SIG-M5 (cell line): ENCODE measurements at places on chromosomes 7 and 10.

GRCh38 chr7:127979728-127980126 lies 51.5 kb downstream of the LRRC4 start:
- DNase-seq: no peak

DNA sequence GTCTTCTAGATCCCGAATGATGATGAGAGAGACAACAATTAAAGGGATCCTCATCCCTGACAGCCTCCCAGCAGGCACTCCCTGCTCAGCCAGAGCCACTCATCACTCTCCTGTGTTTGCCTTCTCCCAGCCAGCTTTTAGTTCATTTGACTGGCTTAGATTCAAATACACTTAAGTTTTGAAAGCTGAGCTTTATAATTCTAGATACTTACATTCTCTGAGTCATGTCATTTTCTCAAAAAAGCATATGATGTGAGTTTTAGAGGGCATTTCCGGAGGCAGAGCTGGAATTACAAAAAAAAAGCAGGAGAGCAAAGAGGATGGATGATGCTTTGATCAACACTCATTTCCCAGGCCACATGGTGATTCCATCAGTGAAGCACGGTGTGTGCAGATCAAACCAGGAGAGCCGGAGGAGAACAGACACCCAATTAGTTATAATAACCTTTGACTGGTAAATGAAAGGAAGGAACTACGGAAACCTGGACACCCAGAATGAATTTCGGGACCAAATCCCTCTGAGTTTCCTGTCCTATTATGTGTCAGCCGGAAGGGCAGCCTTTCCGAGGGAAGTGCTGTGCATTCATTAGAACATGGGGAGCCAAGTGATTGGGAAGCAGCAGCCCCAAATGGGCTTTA lies 81.5 kb upstream of the HPS1 start:
- no peak for DNase-seq

DNA sequence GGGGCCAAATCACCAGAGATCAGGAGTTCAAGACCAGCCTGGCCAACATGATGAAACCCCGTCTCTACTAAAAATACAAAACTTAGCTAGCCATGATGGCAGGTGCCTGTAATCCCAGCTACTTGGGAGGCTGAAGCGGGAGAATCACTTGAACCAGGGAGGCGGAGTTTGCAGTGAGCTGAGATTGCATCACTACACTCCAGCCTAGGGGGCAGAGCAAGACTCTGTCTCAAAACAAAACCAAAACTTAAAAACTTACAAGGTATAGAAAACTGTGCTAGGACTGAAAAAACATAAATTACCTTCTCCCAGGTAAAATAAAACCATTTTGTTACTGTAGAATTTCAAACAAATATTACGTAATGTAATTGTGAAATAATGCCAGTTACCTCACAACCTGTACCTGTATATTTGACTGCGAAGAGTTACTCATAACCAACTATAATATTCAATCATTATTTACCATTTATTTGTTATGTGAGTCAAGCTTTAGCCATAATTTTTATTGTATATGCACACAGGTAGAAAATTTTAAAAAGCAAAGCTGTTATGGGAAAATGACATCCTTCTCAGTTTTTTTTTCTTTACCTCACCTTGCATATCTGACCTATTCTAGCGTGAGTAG lies 180.9 kb downstream of the SEMA3A start:
- no peak for DNase-seq

DNA sequence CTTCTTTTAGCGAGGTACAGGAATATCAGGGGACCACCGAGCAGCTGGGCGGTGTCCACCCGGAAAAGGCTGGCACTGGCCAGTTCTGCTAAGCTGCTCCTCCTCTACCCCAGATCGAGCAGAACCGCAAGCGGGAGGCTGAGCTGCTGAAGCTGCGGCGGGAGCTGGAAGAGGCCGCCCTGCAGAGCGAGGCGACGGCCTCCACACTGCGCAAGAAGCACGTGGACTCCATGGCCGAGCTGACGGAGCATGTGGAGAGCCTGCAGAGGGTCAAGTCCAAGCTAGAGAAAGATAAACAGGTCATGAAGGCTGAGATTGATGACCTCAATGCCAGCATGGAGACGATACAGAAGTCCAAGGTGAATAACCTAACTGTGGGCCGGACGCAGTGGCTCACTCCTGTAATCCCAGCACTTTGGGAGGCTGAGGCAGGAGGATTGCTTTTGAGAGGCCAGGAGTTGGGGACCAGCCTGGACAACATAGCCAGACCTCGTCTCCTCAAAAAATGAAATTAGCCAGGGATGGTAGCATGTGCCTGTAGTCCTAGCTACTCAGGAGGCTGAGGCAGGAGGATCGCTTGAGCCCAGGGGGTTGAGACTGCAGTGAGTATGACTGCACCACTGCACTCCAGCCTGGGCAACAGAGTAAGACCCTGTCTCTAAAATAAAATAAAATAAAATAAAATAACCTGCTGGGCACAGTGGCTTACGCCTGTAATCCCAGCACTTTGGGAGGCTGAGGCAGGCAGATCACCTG lies 15.3 kb downstream of the MYH16 start:
- no peak for DNase-seq

DNA sequence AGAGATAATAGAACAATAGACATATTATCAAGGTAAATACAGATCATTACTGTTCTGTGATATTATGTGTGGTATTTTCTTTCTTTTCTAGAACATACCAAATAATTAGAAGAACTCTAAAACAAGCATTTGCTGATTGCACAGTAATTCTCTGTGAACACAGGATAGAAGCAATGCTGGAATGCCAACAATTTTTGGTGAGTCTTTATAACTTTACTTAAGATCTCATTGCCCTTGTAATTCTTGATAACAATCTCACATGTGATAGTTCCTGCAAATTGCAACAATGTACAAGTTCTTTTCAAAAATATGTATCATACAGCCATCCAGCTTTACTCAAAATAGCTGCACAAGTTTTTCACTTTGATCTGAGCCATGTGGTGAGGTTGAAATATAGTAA lies 185.5 kb downstream of the CFTR start:
- no peak for DNase-seq

- DNase-seq: no peak
Observed at GRCh38 chr10:87846023-87846422, 17.3 kb downstream of the KLLN start.

DNA sequence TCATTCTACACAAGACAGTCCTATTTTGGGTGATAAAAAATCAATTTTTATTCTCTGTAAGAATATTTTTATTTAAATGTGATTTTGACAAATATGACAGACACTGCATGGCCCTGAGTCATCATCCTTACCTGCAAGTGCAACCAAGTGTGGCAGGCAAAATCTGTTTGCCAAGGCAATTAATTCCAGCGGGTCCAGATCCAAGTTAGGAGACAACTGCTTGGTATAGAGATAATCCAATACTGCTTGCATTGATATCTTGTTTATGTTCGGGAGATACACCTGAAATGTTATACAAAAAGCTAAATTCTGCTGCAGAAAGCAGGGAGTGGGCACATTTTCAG lies 66.2 kb downstream of the RHOBTB1 start:
- no peak for DNase-seq

DNA sequence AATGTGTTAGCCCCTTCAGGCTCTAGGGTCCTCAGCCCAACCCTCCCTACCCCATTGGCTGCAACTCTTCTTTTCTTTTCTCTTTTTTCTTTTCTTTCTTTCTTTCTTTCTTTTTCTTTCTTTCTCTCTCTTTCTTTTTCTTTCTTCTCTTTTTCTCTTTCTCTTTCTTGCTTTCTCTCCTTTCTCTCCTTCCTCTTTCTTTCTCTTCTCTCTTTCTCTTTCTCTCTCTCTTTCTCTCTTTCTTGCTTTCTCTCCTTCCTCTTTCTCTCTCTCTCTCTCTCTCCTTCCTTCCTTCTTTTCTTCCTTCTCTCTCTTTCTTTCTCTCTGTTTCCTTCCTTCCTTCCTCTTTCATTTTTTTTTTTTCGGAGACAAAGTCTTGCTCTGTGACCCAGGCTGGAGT lies 458.9 kb downstream of the TYW1 start:
- DNase-seq: no peak

GRCh38 chr7:70774950-70775527 lies 356.9 kb upstream of the GALNT17 start:
- DNase-seq: no peak

- no peak for DNase-seq
Observed at GRCh38 chr10:119703903-119704508, 21.8 kb upstream of the INPP5F start.

GRCh38 chr7:88835147-88835728 lies 39.7 kb upstream of the TEX47 start:
- DNase-seq: no peak

DNA sequence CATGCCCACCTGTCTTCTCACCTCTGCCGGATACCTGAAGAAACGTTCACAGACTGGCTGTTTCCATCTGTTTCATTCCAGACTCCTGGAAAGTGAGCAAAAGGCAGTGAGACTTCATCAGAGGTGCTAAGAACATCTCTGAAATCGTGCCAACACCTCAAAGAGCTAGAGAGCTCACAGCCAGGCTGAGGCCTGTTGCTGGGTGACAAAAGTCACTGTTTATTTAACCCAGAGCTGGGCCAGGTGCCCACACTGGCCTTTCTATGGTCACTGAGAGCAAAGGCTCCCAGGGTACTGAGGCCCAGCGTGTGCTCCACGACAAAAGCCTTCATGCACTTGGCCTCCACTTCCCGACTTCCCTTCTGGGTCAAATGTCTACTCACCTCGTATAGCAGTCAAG lies 3.7 kb upstream of the NANOS1 start:
- no peak for DNase-seq

DNA sequence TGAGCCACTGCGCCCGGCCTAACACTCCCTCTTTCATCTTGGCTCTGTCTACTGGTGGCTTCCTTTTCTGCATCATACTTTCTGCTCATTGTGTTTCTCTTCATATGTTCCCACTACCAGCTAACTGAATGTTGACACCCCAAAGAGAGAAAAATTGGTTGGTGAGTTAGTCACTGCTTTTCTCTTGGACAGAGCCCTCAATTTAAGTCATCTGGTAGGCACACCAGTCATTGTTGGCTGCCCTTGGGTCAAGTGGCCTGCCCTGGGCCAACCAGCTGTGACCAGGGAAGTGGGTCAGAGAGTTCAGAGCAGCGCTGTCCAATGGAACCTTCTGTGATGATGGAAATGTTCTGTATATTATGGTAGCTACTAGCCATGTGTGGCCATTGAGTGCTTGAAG lies 52.0 kb downstream of the GRK5 start:
- DNase-seq: no peak

GRCh38 chr7:1967512-1968396 lies 265.0 kb downstream of the MAD1L1 start:
- DNase-seq: no peak

DNA sequence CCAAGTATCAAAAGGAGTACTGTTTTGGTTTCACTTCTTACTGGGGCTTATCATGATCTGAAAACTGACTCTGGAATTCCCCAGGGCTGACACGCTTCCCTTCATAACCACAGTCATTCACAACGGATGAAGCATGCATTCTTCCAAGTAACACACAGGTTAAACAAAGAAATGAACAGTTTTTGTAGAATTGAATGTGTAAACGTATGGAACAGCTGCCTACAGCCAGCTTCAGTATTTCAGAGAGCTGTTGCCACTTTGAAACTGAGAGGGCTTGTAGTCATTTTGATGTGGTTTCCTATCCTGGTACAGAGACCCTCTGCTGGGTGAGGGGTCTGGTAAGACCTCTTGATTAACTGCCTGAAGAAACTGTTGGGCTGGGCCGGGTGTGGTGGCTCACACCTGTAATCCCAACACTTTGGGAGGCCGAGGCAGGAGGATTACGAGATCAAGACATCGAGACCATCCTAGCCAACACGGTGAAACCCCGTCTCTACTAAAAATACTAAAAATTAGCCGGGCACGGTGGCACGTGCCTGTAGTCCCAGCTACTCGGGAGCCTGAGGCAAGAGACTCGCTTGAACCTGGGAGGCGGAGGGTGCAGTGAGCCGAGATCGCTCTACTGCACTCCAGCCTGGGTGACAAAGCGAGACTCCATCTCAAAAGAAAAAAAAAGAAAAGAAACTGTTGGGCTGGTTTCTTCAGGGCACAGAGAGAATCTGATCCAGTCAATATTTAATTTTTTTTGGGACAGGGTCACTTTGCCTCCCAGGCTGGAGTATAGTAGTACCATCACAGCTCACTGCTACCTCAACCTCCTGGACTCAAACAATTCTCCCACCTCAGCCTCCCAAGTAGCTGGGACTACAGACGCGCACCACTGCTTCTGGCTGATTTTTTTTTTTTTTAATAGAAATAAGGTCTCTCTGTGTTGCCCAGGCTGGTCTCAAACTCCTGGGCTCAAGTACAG lies 4.7 kb downstream of the NFE2L3 start:
- no peak for DNase-seq

- DNase-seq: no peak
Observed at GRCh38 chr10:48384699-48384982, 78.2 kb downstream of the MAPK8 start.

DNA sequence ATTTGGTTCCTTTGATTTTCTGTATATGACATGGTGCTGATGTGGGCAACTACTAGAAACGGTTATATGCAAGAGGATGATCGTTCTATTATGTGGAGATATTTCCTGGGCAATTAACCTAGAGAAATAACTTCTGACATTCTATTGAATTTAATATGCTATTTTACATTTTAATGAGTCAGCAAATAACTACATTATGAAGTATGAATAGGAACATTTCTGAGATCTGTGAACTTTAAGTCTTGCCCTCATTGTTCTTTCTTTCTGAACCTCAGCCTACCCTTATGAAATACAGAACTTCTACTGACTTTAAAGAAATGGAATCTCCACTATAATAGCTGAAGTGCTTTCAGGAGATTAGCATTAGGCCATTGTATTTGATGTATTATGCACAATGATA lies 59.6 kb downstream of the ZNF800 start:
- no peak for DNase-seq

DNA sequence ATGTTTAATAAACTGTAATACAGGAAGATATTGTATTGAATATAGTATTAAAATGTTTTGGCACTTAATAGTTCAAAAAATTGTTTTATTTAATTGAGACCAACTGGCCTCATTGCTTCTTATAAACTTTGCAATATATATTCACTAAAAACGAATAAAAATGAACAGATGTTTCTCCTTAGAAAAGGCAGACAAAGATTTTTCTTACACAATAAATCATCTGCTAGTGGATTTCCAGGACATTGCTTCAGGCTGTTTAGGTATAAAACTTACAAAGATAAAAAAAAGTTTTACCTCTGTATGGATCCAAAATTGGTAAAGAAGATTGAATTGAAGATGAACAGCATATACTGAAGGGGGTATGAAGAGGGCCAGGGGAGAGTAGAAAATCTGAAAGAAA lies 143.6 kb downstream of the AGMO start:
- no peak for DNase-seq
